ENCODE measurements at places on chromosomes 7 and 10.

GRCh38 chr10:97220355-97220754 is 34.6 kb upstream of the SLIT1 start:
- no peak for DNase-seq

DNA sequence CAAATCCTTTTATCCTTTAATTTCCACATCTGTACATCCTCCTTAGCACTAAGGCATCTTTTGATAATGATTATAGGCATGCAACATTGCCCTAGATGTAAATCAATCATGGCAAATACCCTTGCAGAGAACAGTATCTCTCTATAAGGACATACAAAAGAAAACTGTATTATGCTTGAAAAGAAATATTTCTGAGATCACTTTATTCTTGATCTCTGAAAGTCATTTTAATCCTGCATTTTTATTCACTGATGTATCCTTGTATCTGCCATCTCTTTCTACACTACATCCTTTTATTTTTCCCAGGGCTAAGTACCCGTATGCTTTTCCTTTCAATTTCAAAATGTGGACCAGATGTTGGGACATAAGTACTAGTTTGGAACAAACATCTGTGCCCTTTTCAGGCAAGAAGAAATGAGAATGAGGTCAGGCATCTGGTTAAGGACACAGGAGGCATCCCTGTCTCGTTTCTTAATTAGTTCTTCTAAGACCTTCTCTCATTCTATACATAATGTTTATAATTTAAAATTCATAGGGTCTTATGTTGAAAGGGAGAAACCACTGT is 338.6 kb downstream of the CNTNAP2 start:
- no peak for DNase-seq

GRCh38 chr7:42174391-42174912 is 62.6 kb downstream of the GLI3 start:
- DNase-seq = no peak

- DNase-seq = no peak
Measured at GRCh38 chr7:96402913-96403312, 81.0 kb upstream of the SLC25A13 start.

- peak; percentile 65 for DNase-seq
Measured at GRCh38 chr7:107661081-107661864, 645 bp downstream of the SLC26A4 start.

DNA sequence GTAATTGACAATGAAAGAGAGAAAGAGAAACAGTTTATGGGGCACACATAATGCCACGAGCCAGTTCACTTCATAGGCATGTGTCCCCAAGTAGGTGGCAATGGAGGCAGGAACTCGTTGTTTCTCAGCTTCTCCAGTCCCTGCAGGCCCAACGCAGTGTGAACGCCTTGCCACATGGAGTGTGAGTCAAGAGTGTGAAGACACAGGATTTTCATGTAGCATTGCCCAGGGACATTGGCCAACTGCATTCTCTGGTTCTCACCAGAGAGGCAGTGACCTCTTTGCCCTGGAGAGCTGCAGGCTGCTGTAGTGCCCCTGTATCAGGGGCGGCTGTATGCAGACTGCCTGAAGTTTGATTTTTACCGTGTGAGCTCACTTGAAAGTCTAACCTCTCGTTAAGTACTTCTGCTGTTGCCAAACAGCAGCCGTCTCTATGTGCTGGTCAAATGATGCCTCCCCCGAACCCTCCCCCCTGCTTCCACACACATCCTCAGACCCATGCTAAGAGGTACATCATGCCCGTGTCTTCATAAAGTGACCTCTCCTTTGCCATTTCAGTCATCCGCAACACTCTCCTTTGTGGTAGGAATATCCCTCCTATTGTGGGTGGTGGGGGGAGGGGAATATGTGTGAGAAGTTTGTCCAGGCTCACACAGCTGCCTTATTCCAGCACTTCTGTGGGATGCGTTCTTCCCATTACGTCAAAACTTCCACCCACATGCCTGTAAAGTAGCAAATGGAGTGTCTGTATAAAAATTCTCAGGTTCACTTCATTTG is 12.7 kb downstream of the LRRC18 start:
- no peak for DNase-seq

DNA sequence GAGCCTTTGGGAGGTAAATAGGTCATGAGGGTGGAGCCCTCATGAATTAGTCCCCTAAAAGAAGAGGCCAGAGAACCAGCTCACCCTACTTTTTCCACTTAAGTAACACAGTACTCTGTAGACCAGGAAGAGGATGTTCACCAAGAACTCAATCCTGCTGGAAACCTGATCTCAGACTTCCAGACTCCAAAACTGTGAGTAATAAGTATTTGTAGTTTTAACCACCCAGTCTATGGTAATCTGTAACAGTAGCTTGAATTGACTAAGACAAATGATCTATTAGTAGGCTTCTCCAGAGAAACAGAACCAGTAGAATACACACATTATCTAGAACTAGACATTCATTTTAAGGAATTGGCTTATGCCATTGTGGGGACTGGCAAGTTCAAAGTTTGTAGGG is 51.5 kb downstream of the ANKMY2 start:
- DNase-seq = no peak

- peak; percentile 54 for DNase-seq
Measured at GRCh38 chr10:132458586-132459300, 61.7 kb downstream of the PWWP2B start.

GRCh38 chr10:78414380-78414779 is 380.7 kb downstream of the RPS24 start:
- no peak for DNase-seq

DNA sequence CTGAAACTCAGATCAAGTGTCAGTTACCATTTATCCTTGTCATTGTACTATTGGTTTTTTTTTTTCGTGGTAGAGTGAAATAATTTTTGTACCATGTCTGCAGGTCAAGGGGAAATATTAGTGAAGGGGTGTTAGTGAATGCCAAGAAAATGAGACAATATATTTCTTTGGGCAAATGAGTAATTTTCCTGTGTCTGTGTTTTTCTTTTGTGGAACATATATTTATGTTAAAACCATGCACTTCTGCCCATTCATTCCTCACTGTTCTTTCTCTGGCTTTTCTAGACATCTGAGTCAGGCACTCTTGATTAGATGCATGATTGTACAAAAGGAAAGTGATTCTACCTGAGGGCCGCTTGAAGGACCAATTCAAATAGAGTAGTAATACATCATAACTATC is 161.6 kb downstream of the BICC1 start:
- no peak for DNase-seq

DNA sequence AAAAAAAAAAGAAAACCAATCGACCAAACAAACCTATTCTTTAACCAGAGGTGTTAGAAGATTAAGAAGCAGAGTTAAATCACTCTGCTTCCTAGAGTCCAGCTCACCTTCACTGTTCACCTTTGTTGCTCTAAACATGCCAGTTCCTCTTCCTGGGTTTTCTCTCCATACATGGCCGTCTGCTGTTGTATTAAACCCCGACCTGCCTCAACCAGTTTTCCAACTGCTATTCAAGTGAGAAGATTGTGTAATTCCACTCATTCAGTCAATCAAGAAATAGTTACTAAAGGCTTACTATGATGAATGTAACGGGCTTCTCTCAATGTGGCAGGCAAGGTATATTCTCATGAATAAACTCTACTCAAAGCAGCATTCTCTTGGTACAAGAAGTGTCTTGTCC is 8.8 kb downstream of the AASS start:
- DNase-seq = no peak

DNA sequence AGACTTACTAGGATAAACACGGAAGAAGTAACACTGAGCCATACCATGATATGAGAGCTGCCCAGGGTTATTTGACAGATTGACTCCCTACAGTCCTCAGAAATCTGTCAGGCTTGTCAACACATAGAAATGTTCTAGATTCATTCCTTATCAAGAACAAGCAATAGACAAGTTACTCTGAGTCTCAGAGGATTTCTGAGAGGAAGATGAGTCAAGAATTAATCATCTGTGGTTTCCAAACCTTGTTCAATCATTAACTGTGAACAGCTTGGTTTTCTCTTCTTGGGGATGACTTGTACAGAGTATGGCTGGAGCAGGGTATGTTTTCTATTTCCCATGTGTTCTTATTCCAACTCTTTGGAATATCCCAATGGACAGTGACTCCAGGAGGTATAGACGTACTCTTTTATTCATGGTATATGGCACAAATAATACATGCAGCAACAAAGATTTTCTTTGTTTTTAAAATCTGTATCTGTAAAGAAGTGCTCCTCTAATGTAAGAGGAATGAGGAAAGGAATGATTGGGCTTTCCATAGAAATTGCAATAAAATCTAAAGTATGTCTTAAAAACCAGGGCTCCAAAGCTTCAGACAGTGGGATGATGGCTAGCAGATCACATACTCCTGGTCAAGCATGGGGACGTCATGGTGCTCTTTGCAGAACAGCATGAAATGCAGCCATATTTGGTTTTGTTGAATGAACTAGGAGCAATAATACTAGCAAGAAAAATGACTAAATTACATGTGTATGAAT is 11.9 kb upstream of the SFR1 start:
- peak; percentile 45 for DNase-seq

- no peak for DNase-seq
Measured at GRCh38 chr7:110001254-110001938, 1089.5 kb upstream of the LRRN3 start.

All from hematopoietic multipotent progenitor cell treated with erythropoietin and hydrocortisone succinate and interleukin-3 and kit ligand, for 6 days (in vitro differentiated cells).